ENCODE measurements at places on chromosomes 2 and 18. TPM values are rescaled to one million over a fixed set of nuclear protein-coding genes. Genes with fewer than 3 reads are reported as not detected.

DNA sequence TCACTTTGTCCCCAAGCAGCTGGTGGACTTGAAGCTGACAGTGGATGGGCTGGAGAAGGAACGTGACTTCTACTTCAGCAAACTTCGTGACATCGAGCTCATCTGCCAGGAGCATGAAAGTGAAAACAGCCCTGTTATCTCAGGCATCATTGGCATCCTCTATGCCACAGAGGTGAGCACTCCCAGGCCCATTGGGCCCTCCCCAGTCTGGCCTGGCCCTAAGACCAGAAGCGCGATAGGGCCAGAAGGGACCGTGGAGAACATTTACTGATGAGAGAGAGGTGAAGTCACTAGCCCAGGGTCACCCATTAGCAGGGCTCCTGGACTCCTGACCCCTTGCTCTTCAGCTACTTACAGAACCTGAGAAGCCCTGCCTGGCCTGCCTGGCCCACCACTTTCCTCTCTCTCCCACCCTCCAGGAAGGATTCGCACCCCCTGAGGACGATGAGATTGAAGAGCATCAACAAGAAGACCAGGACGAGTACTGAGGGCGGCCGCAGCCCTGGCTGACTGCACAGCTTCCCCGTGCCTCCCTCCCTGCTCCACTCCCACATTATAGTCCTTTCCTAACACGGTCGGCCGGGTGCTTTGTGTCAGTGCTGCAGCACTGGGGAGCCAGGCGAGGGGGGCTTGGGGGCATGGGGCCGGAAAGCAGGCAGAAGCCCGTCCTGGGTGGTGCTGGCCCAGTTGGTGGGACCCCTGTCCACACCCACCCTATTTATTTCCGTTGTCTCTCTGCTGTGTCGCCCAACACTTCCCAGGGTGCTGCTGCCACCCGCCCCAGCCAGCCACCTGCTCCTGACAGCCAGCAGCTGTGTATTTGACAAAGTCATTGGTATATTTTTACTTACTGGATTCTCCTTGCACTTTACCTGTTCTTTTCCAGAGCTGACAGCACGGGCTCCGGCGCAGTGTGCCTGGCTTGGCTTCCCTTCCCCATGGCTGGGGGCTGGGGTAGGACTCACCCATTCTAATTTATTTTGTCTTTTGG, 6.6 kb upstream of the TMEM214 start:
- no peak overlapping the region for H3K4me3 ChIP-seq
- no peak for DNase-seq
- no peaks in the 10 kb centered on the region for H3K27me3 ChIP-seq
- no peaks in the 10 kb centered on the region for H3K4me1 ChIP-seq
- peaks cover 41% of the 10 kb centered on the region for H3K36me3 ChIP-seq
- H3K27ac ChIP-seq: no peak overlapping the region

- H3K27me3 ChIP-seq: no peaks in the 10 kb centered on the region
- peak overlapping the region; percentile 79 for H3K4me3 ChIP-seq
- H3K36me3 ChIP-seq: peaks cover 31% of the 10 kb centered on the region
Observed at GRCh38 chr2:85601771-85602475, 575 bp downstream of the TMEM150A start.

GRCh38 chr18:49630246-49630699, 68.4 kb downstream of the LIPG start:
- no peak for DNase-seq
- H3K4me3 ChIP-seq: no peak overlapping the region
- H3K36me3 ChIP-seq: no peaks in the 10 kb centered on the region

- H3K27me3 ChIP-seq: no peaks in the 10 kb centered on the region
- no peak for DNase-seq
- no peak overlapping the region for H3K4me3 ChIP-seq
- H3K27ac ChIP-seq: no peak overlapping the region
Observed at GRCh38 chr2:80238692-80239469, 65.7 kb downstream of the LRRTM1 start.

Gene KCNJ13
- not detected for total RNA-seq

Gene SLC5A7
- total RNA-seq: 0.81 TPM

DNA sequence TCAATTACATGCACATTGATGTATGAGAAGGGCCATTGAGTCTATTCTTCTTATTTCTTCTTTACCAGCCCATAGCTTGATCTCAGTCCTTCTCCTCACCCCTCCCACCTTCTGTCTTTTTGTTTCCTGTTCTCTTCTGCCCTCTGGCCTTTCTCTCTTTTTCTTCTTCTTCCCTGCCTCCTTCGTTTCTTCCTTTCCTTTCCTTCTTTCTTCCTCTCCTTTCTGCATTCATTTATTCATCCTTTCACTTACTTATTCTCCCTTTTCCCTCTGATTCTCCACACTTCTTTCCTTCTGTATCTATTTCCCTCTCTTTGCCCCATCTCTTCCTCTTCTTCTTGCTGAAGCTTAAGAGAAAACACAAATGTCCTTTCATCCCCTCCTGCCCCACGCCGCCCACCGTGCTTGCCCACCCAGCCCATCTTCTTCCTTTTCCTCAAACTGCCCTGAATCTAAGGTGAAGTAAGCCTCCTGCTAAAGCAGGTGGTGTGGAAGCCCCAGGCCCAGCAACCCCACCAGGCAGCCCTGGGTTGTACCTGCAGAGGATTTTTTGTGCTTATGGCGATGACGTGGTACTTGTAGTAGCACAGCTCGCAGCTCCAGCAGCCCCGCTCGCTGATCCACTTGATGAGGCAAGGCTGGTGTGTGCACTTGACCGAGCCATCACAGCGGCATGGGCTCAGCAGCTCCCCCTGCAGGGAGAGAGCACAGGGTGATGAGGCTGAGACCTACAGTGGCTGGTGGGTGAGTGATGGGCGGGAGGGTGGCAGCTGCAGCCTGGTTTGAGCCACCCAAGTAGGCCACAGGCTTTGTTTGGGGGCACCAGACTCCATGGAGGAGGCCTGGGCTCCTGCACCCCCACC, 89.0 kb downstream of the MARCHF4 start:
- no peak for DNase-seq
- H3K4me3 ChIP-seq: no peak overlapping the region
- no peak overlapping the region for H3K27ac ChIP-seq
- peaks cover 4% of the 10 kb centered on the region for H3K27me3 ChIP-seq

DNA sequence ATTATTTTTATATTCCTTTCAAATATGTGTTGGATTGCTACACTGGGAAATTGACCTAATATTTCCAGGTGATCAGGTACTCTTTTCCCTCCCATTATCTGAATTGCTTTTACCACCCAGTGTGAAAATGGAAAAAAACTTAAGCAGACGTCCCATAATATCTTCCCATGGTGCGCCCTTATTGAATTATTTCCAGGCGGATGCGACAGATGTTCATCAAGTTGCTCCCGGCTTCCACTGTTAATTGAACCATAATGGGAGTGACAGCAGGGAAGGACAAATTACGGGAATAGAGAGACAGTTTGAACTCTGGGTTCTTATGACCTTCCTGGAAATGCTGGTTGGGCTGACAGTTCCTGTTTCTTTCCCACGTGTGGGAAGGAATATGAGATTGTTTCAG, 93.3 kb downstream of the THSD7B start:
- no peak for DNase-seq
- H3K27me3 ChIP-seq: no peaks in the 10 kb centered on the region
- no peak overlapping the region for H3K4me3 ChIP-seq
- H3K36me3 ChIP-seq: no peaks in the 10 kb centered on the region
- no peaks in the 10 kb centered on the region for H3K4me1 ChIP-seq
